ENCODE measurements at places on chromosomes 2 and 18.

DNA sequence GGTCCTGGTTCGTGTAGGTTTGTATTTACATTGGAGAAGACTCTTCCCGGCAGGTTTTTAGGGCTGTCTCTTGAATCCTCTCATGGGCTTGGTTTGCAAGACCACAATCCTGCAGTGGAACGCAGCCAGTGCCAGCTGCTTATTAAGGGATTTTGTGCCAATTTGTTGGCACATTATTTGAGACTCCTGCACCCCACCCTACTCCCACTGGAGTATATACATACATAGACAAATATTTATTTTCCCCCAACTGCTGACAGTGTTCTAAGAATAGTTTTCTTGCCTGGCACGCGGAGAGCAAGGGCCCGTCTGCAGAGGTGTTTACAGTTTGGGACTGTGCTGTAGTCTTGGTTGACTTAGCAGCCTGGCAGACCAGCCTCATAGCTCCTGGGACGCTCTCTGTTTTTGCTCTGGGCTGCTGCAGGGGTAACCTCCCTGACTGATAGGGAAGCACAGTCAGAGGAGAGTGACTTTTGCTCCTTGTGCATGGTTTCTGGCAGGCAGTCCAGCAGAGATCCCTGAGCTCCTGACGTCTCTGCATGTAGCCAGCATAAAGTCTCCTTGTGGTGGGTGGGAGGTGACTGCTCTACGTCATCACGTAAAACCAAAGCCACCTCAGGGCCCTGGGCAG is 1.9 kb downstream of the LDLRAD4 start:
- peak; percentile 58 for DNase-seq

DNA sequence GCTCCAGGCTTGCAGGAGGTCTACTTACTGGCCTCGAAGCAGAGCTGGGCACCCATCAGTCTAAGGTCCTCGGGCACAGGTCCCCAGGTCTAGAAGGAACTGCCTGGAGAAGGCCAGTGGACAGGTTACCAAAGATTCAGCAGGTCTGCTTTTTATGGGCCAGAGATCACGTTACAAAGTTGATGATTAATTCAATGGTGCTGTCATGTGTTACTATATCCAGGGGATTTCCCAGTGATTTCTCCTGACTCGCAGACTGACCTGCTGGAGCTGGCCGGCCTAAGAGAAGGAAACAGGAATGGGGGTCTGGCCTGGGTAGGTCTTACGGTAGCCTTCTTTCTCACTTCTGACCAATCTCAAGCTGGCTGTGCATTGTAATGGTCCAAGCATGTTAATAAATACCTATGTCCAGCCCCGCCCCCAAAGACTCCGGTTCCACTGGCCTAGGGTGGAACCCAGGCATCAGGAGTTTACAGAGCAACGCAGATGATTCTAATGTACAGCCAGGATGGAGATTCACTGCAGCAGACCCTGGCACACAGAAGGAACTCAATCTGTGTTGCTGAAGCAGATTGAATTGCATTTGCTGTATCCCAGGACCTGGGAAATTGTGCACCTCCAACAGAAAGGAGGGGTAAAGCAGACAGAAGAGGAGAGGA is at the start of gene NEURL3:
NEURL3 (minus strand) TSS at position 127 of the 659 bp plus-strand sequence; CDS start at position 56, 71 bp downstream.
- DNase-seq: peak; percentile 50

DNA sequence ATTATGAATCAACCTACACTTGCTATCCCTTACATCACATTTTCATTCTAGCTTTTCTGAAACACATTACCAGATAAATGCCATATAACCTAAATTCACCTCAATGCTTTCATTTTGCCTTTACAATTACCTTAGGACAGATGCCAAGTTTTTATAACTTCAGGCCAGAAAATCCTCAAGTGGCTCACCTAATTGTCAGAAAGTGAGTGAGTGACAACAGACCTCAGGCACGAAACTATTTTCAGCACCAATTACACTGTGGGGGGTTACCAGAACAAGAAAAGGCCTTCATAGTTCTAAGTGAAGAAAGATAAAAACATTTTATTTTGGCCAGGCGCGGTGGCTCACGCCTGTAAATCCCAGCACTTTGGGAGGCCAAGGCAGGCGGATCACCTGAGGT is 52.3 kb upstream of the ST8SIA5 start:
- DNase-seq: no peak

DNA sequence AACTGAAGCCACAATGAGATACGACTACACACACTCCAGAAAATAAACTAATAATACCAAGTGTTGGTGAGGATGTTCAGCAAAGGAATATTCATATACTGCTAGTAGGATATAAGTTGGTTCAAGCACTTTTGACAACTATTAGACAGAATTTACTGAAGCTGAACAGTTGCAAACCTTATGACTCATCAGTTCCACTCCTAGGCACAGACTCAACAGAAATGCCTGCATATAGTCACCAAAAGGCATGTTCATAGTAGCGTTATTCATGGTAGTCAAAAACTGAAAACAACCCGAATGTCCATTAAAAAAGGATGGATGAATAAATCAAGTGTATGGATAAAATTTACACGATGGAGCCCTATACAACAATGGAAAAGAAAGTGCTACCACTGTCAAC is 232.0 kb downstream of the ANAPC1 start:
- DNase-seq: no peak

GRCh38 chr2:88036182-88036581 is 19.4 kb downstream of the KRCC1 start:
- no peak for DNase-seq

All from right atrium auricular region (tissue), 2 donors.